ENCODE measurements at places on chromosomes 1 and 21.

GRCh38 chr1:217079584-217079983 lies 356.4 kb upstream of the ESRRG start:
- DNase-seq: no peak

DNA sequence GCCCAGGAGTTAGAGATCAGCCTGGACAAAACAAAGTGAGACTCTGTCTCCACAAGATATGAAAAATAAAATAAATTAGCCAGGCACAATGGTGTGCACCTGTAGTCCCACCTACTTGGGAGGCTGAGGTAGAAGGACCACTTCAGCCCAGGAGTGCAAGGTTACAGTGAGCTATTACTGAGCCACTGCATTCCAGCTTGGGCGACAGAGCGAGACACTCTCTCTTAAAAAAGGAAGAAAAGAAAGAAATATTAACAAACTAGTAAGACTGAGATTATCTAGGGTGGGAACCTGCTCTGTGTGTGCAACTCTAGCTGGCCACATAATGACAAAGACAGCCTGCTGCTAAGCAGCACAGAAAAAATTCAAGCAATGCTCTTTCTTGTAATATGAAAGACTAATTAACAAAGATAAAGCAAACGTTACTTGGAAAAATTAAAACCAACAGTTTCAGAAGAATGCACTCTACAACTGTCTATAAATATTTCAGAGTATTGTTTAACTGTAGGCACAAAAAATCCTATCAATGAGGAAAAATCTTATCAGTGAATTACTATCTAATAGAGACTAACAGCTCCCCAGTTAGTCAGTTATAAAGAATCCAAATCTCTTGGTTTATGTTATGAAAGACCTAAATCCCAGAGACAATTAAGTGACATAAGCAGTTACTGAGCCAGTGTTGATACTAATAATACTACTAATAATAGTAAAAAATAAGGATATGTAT lies 74.5 kb downstream of the ENAH start:
- no peak for DNase-seq

GRCh38 chr1:202987922-202988583 lies 19.1 kb upstream of the TMEM183A start:
- DNase-seq: no peak

- DNase-seq: no peak
Measured at GRCh38 chr1:193537266-193538002, 351.0 kb upstream of the B3GALT2 start.

GRCh38 chr1:63623952-63624351 lies 30.7 kb downstream of the PGM1 start:
- no peak for DNase-seq

DNA sequence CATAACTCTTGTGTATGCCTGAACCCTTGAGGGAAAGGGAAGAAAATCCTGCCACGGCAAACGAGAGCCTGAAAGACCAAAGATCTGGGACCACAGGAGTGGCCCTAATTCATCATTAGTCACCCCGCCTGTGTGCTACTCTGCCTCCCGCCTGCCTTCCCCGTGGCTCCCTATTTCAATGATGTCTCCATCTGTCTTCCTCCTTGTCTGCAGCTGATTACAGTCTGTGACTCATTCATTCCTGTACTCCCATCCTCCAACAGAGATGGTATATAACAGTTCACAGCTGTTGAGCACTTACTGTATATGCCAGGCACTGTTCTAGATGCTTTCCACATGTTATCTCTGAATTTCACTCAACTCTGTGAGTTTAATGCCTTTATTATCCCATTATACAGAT lies 96.6 kb downstream of the SEC16B start:
- DNase-seq: no peak

- DNase-seq: no peak
Measured at GRCh38 chr1:191546803-191547202, 611.5 kb upstream of the RGS18 start.

Data from NCI-H1930 (cell line).